ENCODE measurements at places on chromosomes 3 and 15.

- DNase-seq = no peak
Measured at GRCh38 chr3:178637802-178638201, 101.6 kb downstream of the KCNMB2 start.

DNA sequence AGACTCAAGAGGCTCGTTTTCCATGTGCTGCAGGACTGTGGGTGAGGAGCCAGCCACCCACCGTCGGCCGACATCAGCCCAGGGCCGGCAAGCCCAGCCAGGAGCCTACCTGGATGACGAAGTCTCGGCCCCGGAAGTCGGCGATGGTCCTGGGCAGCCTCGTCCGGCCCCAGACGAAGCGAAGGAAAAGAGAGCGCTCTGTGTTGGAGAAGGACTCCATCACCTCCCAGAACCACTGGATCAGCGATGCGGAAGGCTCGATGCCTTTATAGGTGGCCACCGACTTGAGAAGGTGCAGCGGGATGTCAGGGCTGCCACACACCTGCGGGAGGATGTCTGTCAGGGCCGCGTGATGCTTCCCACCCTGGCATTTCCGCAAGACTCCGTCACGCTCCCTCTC, 13.8 kb upstream of the OCA2 start:
- no peak for DNase-seq

- DNase-seq = no peak
Measured at GRCh38 chr3:120177151-120177550, 82.9 kb upstream of the GSK3B start.

GRCh38 chr15:40430271-40430805, 10.4 kb upstream of the BAHD1 start:
- no peak for DNase-seq

- DNase-seq = no peak
Measured at GRCh38 chr15:96285729-96286254, 44.7 kb upstream of the NR2F2 start.

GRCh38 chr15:72124218-72124617, 6.0 kb downstream of the SENP8 start:
- DNase-seq = no peak

DNA sequence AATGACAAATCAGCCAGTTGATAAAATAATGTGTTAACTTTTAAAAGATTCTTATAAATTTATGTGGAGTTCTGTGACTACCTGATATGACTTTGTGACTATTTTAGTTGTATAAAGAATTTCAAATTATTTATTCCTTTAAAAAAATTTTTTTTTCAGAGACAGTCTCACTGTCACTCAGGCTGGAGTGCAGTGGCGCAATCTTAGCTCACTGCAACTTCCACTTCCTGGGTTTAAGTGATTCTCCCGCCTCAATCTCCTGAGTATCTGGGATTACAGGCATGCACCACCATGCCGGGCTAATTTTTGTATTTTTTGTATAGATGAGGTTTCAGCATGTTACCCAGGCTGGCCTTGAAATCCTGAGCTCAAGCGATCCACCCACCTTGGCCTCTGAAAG, 48.5 kb downstream of the MBNL1 start:
- no peak for DNase-seq

Measured in stimulated activated CD4-positive, alpha-beta T cell treated with anti-CD3 and anti-CD28 coated beads, TNF-alpha, amount 100 ng/mL, for 4 hours (primary cell).